Stimulated activated CD4-positive, alpha-beta T cell treated with anti-CD3 and anti-CD28 coated beads, Interleukin-15, amount 100 ng/mL, for 1 hour (primary cell): ENCODE measurements at places on chromosomes 2 and 18.

DNA sequence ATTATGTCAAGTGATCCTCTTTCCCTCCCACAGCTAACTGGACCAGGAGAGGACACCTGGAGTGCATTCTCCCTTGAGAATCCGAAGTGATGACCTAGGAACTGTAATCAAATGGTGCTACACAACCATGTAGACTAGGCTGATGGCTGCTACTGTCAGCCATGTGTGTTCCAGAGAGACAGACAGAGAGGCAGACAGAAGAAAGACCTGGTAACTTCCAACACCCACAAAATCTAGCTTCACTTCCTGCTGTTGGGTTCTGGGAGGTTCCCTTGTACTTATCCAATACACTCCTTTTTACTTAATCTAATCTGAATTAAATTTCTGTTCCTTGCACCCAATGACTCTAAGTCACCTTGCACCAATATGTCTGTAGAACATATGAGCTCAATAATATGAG is 72.3 kb downstream of the AAK1 start:
- DNase-seq, result no peak

GRCh38 chr2:196170213-196170605 is 1.2 kb downstream of the STK17B start:
- DNase-seq, result no peak

GRCh38 chr18:923144-923866 is 18.6 kb downstream of the ADCYAP1 start:
- no peak for DNase-seq

DNA sequence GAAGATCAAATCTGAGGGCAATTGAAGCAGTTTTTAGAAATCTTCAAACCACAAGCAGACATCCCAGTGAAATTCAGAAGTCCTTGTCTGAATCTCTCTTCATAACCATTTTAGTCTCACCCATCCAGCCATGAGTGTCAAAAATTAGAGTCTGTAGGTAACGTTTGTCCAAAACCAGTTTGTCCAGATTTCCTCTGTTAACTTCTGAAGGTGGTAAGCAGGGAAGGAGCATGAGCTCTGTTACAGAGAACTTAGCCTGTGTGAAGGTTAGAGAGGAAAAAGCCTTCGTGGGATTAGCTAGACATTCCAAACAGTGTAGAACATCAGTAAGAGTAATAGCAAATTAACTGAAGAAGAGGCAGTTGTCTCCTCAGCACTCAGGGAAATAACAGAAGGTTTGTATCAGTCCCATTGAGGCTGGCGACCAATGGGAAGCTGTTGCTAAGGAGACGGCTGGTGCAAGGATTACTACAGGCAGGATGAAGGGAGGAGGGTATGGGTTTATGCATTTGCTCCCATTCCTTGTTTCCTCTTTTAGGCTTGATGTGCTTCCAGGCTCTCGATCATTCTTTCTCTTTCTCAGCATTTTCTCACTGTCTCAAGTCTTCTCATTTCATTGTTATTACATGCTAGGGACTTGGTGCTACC is 8.7 kb upstream of the GPR155 start:
- no peak for DNase-seq

DNA sequence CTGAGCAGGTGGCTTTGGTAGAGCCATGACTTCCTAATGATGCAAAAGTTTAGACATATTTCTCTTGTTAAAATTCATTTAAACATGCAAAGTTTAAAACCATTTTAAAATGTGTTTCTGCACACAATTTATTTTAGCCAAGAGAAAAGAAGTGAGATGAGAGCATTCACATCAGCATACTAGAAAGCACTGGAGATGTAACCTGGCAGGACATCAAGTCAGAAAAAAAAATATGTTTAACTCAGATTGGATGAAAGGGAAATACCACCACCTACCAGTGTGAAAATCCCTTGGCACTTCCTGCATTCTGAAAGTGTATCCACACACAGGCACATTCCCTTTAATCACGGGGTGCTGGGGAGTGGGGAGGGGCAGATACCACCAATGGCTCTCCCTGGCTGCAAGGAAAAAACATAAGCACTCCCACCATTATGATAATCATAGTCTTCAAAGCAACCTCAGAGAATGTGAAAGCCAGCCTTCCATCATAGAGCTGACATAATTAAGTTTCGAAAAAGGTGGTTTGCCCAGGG is 25.0 kb downstream of the DNER start:
- no peak for DNase-seq

- DNase-seq, result no peak
These were observed 11.6 kb upstream of the CASP10 start for GRCh38 chr2:201171259-201171814.

GRCh38 chr2:45275806-45276205 is 266.6 kb upstream of the SIX2 start:
- no peak for DNase-seq

DNA sequence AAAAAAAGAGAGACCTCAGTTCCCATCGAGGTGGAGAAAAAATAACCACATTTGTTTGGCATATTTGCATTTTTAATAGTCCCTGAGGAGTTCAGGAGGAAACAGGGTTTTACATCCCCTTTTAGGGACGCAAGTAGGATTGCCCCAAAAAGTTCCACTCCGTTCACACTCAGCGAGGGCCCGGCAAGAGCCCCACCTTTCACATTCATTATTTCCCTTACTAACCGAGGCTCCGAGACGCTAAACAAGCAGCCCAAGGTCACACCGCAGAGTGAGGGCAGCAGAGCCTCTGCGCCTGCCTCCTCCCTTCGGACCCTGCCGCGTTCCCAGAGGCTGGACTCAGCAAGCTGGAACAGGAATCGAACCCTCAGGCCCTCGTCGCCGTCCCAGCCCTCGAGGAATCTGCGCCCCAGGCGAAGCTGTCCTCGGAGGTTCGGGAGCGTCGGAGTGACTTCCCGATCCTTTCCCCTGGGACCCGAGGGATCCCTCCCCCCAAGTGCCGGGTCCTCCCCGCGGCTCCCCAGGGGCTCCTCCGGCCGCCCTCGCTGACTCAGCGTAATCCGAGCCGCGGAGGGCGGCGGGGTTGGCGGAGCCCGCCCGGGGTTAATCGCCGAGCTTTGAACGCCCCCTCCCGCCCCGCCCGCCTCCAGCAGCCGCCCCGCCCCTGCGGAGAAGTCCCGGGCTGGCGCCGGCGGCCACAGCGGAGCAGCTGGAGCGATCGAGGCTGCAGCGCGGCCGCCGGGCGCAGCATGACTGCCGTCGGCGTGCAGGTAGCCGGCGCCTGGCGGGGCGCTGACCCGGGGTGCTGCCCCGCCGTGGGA is at the start of gene TMEM37:
Gene TMEM37 (plus strand): TSS at position 700 of the 821 bp plus-strand sequence. CDS start 50 bp downstream, at position 750.
- DNase-seq, result no peak

DNA sequence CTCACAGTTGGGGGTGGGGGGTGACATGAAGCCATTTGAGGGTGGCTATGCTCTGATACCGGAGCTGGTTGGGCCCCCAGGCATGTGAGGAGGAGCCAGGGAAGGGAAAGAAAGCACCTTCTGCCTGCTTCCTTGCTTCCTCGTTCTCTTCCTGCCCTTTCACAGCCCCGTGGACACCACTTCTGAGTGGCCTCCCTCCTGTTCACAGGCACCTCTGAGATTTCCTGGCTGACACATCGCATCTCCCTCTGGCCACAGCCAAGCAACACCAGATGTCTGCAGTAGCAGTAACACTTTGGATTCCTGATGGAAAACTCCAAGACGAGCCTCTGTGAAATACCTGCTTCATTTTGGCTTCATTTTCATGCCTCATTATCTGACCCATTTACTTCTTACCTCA is 64.7 kb upstream of the ST3GAL5 start:
- DNase-seq, result no peak

- no peak for DNase-seq
These were observed 14.4 kb downstream of the IWS1 start for GRCh38 chr2:127511917-127512316.

- no peak for DNase-seq
These were observed 305.0 kb upstream of the ERBB4 start for GRCh38 chr2:212843409-212844199.

GRCh38 chr2:122660786-122661634 is 905.6 kb downstream of the TSN start:
- no peak for DNase-seq

GRCh38 chr2:20624156-20624883 is 26.6 kb downstream of the HS1BP3 start:
- no peak for DNase-seq

- no peak for DNase-seq
These were observed 18.1 kb downstream of the DTNB start for GRCh38 chr2:25655316-25655715.

- DNase-seq, result no peak
These were observed 111.2 kb upstream of the SMIM21 start for GRCh38 chr18:75538727-75539126.

DNA sequence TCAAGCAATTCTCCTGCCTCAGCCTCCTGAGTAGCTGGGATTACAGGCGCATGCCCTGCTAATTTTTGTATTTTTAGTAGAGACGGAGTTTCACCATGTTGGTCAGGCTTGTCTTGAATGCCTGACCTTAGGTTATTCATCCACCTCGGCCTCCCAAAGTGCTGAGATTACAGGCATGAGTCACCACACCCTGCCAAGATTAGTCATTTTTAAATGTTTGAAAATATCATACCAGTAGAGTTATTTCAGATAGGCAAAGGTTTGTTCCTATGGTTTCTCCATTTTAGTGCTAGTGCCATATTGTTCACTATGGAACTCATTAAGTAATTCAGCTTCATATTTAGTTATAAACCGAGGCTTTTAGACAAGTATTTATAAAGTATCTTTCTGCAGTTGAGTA is 52.3 kb downstream of the HIBCH start:
- DNase-seq, result no peak

GRCh38 chr2:8661736-8662135 is 20.1 kb upstream of the ID2 start:
- DNase-seq, result no peak

- no peak for DNase-seq
These were observed 21.9 kb upstream of the RNF149 start for GRCh38 chr2:101330253-101330933.

DNA sequence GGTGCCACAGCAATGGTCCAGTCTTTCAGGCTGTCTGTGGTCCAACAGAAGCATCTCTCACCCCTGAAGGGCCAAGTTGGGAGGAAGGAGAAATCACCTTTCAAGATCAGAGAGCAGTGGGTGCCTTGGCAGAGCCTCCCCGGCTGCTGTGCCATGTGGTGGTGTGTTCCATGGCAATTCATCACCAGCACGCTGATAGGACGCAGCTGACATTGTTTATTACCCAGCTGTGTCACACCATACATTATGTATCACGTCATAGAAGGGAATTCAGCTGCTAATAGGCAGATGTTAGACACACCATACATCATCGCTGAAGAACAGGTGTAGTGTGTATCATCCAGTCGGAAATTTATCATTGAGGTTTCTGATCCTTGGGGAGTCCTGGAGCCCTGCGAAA is 29.6 kb upstream of the RPL31 start:
- no peak for DNase-seq

DNA sequence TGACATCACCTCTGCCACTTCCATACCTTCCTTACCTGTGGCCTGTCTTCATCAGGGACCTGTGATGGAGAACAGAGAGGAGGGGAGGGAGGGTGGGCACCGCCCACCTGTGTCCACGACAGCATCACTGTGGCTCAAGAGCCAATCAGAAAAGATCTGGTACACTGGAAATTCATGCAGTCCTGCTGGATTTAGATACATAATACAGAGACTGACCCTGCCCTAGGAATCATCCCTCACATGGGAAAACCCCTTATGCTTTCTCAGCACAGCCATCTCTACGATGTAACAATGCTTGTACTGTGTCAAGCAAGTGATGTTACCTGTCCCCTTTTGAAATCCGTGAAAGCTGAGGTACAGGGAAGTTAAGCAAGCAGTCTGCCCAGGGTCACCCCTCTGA is 145.6 kb upstream of the EPAS1 start:
- DNase-seq, result no peak

DNA sequence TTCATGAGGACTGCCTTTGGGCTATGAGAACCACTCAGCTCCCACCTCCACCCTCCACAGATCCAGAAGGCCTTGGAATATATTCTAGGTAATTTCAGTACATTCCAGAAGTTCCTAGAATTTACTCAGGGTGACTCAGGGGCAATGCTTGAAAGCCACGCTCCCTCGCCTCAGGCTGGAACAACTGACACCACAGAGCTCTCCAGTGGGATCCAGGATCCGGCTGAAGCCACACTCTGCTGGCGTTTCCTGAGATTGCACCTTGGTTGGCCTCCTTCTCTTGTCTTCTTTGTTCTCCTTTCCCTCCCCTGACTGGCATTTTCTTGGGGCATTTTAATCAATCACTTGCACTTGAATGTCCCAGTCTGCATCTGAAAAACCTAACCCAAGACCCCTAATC is 92.6 kb upstream of the KCNE4 start:
- no peak for DNase-seq

GRCh38 chr2:86476092-86476491 is 34.9 kb downstream of the KDM3A start:
- DNase-seq, result no peak

DNA sequence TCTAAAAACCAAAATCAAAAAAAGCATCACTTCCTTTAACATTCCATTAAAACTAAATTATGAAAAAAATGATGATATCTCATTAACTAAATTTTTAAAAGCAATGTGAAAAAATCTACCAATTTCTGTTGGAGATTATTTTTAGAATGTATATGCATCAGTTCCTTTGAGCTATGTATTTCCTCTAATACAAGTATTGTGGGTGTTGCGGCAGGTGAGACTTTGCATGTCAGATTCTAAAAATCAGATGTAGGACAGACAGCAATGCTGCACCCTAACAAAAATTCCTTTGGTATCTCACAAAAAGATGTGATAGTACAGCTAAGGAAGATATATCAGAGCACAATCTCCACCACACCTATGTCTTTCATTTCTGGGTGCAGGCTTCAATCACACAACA is 6.8 kb downstream of the MBD2 start:
- DNase-seq, result no peak

DNA sequence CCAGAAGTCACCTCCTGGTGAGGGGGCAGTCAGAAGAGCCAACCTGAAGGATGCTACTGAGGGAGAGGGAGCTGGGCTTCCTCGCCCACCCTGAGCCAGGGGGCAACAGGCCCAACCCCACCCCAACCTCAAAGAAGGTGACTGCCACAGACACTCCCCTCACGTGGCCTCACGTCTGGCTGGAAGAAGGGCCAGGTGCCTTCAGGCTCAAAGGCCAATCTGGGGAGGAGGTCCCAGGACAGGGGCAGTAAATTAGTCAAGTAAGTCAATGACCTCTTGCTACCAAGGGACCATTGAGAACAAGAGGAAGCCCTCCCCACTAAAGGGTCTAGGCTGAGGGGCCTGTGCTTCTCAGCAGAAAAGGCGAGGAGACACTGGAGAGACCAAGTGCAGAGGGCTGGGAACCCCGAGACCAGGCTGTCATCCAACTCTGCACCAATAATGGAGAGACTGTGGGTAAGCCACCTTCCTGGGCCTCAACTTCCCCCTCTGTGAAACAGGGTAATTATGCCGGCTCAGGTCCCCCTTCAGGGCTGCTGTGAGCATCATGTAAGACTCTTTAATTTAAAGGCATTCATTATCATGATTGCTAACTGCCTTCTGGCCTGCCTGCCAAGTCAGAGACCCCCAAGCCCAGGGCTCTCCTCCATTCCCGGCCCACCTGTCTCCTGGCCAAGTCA is 20.2 kb upstream of the TNS1 start:
- DNase-seq, result no peak

GRCh38 chr2:191693166-191693565 is 15.2 kb downstream of the NABP1 start:
- no peak for DNase-seq
